HepG2 (cell line): ENCODE measurements at places on chromosomes 7 and 10. TPM values are rescaled to one million over a fixed set of nuclear protein-coding genes. Genes with fewer than 3 reads are reported as not detected.

- DNase-seq, result no peak
Measured at GRCh38 chr7:55369427-55370400, 4.6 kb downstream of the LANCL2 start.

DNA sequence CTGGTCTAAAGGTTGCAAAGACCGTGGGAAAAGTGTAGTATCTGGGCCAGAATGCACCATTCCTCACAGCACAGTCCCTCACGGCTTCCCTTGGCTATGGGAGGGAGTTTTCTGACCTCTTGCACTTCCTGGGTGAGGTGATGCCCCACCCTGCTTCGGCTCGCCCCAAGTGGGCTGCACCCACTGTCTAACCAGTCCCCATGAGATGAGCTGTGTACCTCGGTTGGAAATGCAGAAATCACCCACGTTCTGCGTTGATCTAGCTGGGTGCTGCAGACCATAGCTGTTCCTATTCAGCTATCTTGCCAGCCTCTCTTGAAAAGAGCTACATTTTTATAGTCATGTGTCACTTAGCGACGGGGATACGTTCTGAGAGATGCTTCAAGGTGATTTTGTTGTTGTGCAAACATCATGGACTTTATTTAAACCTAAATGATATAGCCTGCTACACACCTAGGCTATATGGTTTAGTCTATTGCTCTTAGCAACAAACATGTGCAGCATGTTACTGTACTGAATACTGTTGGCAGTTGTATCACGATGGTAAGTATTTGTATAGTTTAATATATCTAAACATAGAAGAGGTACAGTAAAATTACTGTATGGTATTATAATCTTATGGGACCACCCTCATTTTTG, 120.0 kb downstream of the PPP1R9A start:
- no peak for DNase-seq

- no peak for DNase-seq
Measured at GRCh38 chr7:157809154-157809862, 472.5 kb downstream of the DNAJB6 start.

Gene CFAP70
- 0.13 and 0.27 TPM in 2 replicates for total RNA-seq
